ENCODE measurements at places on chromosomes 1 and 21.

DNA sequence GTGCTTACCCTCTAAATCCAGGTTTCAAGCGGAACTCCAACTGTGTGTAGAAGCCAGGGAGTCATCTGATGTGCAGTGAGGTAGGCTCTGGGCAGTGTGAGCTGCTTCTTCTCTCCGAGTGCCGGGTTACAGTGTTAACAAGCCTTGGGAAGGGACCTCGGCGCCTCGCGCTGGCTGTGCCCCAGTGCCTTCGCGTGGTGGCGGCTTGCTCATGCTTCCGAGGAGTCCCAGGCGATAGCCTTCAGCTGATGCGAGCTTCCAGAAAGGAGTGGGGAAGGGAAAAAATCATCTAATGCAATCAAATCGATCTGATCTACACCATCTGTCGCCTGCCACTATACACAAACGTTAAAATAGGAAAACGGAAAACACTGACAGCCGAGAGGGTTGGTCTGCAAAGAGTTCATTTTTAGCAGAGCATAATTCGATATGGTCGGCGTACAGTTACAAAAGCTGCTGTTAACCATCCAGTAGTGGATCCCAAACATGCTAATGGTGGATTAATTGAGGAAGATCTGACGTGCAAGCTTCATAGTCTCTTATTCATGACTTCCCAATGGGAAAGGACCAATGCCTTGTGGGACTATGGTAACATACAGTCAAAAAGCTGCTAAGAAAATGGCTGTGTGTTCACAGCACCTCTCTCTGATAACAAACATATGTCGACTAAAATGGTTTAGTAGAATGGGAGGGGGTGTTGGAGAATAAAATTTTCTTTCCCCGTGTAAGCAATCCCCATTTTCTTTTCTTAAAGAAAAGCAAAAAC, 128.7 kb upstream of the DPYD start:
- DNase-seq: no peak

DNA sequence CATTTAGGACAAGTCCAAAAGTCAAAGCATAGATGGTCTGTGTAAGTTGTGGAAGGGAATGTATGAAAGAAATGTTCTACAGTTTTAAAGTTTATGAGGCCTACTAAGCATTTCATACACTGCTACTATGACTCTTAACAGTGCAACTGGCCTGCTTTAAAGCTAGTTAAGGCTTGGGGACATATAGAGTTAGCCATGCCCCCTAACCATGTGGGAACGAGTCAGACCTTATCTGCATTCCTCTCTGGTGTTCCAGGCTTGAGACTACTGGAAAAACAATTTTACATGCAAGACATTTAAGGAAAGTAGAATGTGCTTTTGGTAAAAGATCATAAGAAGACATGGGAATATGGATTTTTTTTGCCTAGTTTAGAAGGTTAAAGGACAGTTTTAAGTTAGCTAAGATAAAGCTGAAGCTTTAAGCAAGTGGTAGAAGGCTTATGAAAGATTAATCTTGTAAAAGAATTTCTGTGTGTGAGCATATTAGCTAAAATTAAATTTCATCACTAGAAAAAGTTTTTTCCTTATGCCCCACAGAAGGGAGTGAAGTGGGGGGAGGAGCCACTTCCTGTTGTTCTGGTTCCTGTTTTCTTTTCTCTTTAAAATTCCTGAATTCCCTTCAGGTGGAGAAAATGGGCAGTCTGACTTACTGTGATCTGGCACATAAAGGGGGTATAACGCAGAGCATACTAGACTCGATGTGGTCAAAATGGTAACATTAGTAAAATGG, 8.9 kb upstream of the CD48 start:
- no peak for DNase-seq

DNA sequence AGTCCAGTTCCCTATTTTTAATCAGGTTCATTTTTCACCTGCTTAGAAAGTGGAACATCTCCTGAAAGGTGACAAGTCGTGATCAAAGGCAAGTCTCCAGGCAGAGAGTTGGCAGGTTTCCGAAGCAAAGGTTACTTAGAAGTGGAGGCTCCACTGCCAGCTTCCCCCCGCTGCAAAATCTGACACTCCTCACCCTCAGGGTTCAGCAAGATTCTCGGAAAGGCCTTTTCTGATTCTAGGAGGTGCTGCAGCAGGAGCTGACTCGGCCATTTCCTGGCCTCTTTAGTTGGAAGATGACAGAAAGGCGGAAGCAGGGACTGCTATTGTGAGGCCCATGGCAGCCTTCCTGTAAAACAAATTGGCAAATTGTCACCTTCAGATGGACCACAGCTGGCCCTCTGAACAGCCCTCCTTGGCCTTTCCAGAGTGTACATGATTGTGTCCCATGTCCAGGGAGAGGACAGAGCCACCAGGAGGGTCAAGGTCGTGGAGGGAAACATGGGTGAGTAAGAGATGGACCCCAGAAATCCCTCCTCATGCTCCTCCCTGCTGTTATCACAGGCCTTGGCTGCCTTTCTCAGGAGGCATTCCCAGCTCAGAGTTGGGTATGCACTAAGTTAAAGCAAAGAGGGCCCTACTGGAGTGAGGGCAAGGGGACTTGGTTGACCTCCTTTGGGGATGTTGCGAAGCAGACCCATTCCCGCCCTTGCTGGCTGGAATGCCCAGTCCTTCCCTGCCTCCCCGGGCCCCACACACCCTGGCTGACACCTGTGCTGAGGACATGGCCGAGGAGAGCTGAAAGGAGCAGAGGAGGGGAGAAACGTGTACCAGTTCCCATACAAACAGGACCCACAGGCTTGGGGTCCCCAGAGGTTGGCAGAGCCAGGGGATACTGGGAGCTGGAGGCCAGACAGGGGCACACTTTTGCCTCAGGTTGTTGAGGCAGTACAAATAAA, 115.5 kb upstream of the IRF2BP2 start:
- no peak for DNase-seq

GRCh38 chr1:56920591-56921001, 45.2 kb downstream of the C8B start:
- DNase-seq: no peak

DNA sequence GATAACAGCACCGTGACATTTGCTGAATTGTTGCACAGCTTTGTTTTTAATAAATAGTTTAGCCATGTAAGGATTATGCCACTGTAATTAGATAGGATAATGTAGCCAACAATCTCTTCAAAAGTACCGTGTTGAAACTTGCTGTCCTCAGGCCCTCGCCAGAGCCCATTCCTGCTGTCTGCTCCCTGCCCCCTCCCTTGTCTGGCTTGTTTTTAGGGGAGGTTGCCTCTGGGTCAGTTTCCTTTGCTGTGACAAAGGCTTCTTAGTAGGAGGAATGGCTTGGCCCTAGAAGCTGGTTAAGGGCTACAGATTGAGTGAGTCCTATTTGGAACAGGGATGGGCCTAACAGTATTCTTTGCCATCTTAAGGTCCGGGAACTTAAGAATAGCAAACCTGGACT, 107.9 kb downstream of the LMO4 start:
- no peak for DNase-seq

- no peak for DNase-seq
Observed at GRCh38 chr1:60436186-60436585, 362.6 kb upstream of the C1orf87 start.

DNA sequence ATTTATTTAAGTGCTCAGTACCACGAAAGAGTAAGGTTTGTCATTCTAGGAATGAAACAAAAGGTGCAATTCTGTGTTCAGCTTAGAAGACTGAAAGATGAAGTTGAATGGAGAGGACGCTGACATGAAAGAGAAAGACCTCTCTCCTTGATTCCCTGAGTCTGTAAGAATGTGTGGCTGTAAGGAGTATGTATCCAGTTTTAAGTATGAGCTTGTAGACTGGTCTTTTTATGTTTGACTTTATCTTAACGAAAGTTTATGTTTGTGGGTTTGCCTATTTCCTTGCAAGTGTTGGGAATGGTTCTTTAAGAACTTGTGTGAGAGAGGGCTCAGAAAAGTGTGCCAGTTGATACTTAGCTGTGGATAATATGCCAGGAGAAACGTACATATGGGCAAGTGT, 1.4 kb downstream of the CHD1L start:
- no peak for DNase-seq

- no peak for DNase-seq
Observed at GRCh38 chr1:6523566-6523965, 30.7 kb downstream of the NOL9 start.

GRCh38 chr1:248818505-248819374, 7.0 kb downstream of the SH3BP5L start:
- DNase-seq: no peak

- no peak for DNase-seq
Observed at GRCh38 chr1:84247425-84248220, 53.9 kb upstream of the SAMD13 start.

DNA sequence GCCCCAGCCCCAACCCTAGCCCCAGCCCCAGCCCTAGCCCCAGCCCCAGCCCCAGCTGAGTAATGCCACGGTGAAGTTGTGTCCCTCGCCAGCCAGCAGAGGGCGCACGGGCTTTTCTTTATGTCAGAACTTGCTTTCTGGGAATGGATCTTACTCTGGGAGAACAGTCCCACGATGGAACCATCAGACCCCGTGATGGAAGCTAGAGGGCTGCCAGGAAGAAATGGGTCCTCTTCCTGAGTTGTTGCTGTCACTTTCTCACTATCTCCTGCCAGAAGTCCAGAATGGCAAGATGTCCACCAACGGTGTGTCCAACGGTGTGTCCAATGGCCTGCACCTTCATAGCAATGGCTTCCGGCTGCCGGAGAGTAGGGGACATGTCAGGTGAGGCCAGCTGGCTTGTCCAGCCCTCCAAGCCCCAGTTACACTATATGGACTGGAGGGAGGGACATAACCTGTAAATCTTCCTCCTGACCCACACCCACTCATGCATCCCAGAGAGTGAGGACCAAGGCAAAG, 25.1 kb upstream of the TMEM222 start:
- no peak for DNase-seq

DNA sequence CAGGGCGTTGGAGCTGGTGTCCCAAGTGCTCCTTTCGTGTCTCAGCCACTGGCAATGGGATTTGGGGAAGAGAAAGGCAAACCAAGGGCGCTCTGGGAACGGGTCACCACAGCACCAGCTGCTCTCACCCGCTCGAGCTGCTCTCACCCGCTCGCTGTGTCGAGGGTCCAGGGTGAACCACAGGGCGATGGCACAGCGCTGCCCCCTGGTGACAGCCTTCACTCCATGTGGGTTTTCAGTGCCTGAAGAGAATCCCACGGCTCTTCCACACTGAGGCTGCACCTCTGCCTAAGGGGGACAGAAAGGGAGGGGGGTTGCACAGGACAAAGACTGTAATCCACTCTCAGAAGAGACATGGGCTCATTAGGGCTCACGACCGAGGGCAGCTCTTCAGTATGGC, 7.1 kb upstream of the CLDN19 start:
- DNase-seq: no peak

DNA sequence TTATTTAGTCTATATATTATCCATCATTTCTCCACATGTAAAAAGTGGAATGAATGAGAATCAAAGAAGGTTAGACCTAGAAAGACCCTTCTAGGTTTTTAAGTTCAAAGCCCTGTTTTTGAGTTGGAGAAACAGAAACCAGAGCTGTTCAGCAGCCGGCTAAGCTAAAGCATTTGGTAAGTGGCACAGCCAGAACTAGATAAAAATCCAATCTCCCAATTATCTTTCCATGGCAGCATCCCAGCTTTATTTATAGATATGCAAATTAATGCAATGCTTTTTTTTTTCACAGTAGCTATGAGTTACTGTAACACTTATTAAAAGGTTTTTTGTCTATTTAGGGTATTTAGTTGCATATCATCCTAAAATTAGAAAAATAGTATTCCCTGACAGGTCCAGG, 85.1 kb downstream of the NIBAN1 start:
- DNase-seq: no peak

- DNase-seq: no peak
Observed at GRCh38 chr21:32328595-32328994, 29.9 kb downstream of the MRAP start.

- DNase-seq: no peak
Observed at GRCh38 chr1:97366984-97367383, 553.9 kb downstream of the DPYD start.

All from activated CD8-positive, alpha-beta memory T cell treated with anti-CD3 and anti-CD28 coated beads for 48 hours (primary cell).